ENCODE measurements at places on chromosomes 6 and 20. TPM values are rescaled to one million over a fixed set of nuclear protein-coding genes. Genes with fewer than 3 reads are reported as not detected.

Gene VSX1
- not detected for total RNA-seq

Gene POU3F2
- not detected for total RNA-seq

Gene DYNLT2
- 1.8 TPM for total RNA-seq

Gene KCNK16
- not detected for total RNA-seq

Gene BPIFB1
- not detected for total RNA-seq

Gene SPTLC3
- total RNA-seq: 14.8 TPM

Gene VSTM2L
- 2.5 TPM for total RNA-seq

Gene C2
- total RNA-seq: 18.0 TPM

GRCh38 chr6:54267798-54268197 is 40.4 kb upstream of the TINAG start:
- no peak overlapping the region for H3K4me3 ChIP-seq
- no peak overlapping the region for H3K27ac ChIP-seq
- H3K27me3 ChIP-seq: no peaks in the 10 kb centered on the region
- H3K4me1 ChIP-seq: no peaks in the 10 kb centered on the region
- H3K36me3 ChIP-seq: no peaks in the 10 kb centered on the region
- DNase-seq: no peak

GRCh38 chr20:24806705-24807676 is 142.1 kb upstream of the CST7 start:
- H3K36me3 ChIP-seq: no peaks in the 10 kb centered on the region
- H3K4me1 ChIP-seq: no peaks in the 10 kb centered on the region
- H3K27me3 ChIP-seq: no peaks in the 10 kb centered on the region
- H3K27ac ChIP-seq: no peak overlapping the region

DNA sequence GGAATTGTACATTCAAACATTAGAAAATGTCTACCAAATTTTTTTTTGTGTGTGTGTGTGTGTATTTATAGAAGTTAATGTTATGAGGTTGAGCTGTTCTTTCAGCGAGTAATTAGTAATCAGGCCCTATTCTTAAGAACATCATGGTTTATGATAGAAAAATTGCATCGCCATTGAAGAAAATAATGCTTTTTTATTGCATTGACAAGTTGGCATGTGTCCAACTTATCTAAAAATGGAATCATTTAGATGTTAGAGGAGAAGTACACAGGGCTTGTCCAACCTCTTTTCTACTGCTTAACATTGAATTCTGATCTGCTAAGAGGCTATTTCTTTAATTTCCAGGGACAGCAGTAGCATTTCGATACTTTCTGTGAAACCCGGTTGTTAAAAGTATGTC is 61.6 kb upstream of the ADGRG6 start:
- H3K36me3 ChIP-seq: no peaks in the 10 kb centered on the region
- H3K27ac ChIP-seq: no peak overlapping the region
- H3K4me1 ChIP-seq: no peaks in the 10 kb centered on the region
- no peak overlapping the region for H3K4me3 ChIP-seq
- no peak for DNase-seq
- no peaks in the 10 kb centered on the region for H3K27me3 ChIP-seq

GRCh38 chr6:75089921-75090320 is 115.9 kb downstream of the COL12A1 start:
- peaks cover 28% of the 10 kb centered on the region for H3K4me1 ChIP-seq
- H3K4me3 ChIP-seq: no peak overlapping the region
- H3K27ac ChIP-seq: no peak overlapping the region
- H3K27me3 ChIP-seq: no peaks in the 10 kb centered on the region
- DNase-seq: peak; percentile 63
- H3K36me3 ChIP-seq: peaks cover 90% of the 10 kb centered on the region

DNA sequence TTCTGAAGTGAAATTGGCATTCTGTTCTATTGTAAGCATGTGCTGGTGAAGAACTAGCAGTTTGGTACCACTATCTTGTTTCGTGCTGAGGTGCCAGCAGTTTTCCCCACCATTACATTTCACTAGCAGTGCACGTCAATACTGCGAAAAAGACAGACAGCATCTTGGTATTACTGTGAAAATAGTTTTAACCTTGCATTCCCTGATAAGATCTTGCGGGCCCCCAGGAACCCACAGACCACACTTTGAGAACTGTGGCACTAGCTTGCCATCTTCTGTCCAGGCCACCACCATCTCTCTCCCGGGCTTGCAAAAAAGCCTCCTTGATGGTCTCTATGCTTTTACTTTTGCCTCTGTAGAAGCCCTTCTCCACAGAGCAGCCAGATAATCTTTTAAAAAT is 185.7 kb downstream of the BACH2 start:
- no peak overlapping the region for H3K27ac ChIP-seq
- no peak overlapping the region for H3K4me3 ChIP-seq
- H3K36me3 ChIP-seq: no peaks in the 10 kb centered on the region
- DNase-seq: no peak

DNA sequence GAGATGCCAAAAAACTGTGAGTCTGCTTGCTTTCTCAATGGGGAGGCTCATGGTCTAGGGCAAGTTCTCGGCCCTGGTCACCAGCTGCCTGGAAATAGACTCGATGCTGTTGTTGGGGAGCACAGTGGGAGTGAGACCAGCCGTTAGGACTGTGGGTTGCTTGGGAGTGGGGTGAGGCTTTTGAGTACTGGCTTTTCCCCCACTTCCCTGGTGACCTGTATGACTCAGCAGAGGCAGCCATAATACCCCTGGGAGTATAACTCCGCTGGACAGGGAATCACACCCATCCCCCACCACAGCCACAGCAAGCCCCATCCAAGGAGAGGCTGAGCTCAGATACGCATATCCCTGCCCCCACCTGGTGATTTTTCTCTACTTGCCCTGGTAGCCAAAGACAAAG is 48.9 kb upstream of the OGFRL1 start:
- no peaks in the 10 kb centered on the region for H3K27me3 ChIP-seq
- H3K27ac ChIP-seq: no peak overlapping the region
- no peaks in the 10 kb centered on the region for H3K36me3 ChIP-seq
- H3K4me3 ChIP-seq: no peak overlapping the region
- H3K4me1 ChIP-seq: peaks cover 3% of the 10 kb centered on the region
- no peak for DNase-seq

DNA sequence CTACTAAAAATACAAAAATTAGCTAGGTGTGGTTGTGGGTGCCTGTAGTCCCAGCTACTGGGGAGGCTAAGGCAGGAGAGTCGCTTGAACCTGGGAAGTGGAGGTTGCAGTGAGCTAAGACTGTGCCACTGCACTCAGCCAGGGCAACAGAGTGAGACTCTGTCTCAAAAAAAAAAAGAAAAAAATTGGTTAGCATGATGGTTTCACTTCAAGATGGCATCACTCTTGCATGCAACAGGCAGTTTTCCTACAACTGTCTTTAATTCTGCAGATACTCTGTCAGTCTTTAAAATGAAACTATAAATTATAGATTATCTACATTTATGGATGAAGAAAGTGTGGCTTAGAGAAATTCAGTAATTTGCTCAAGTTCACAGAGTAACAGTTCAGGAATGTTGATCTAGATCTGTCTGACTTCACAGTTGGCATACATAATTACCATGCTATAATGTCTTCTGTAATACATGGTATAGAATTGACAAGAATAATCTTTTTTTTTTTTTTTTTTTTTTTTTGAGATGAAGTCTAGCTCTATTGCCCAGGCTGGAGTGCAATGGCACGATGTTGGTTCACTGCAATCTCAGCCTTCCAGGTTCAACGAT is 27.0 kb downstream of the ITCH start:
- no peak overlapping the region for H3K4me3 ChIP-seq
- no peak for DNase-seq
- H3K27ac ChIP-seq: peak overlapping the region; percentile 64
- peaks cover 30% of the 10 kb centered on the region for H3K36me3 ChIP-seq
- H3K27me3 ChIP-seq: no peaks in the 10 kb centered on the region

- peaks cover 56% of the 10 kb centered on the region for H3K4me1 ChIP-seq
- no peaks in the 10 kb centered on the region for H3K36me3 ChIP-seq
- no peak overlapping the region for H3K4me3 ChIP-seq
- DNase-seq: no peak
- H3K27me3 ChIP-seq: no peaks in the 10 kb centered on the region
Observed at GRCh38 chr6:8080362-8081151, 16.4 kb upstream of the BLOC1S5 start.

GRCh38 chr20:62063315-62063980 is 2.2 kb downstream of the TAF4 start:
- peak; percentile 95 for DNase-seq
- no peaks in the 10 kb centered on the region for H3K36me3 ChIP-seq
- H3K27ac ChIP-seq: no peak overlapping the region
- H3K27me3 ChIP-seq: no peaks in the 10 kb centered on the region
- peak overlapping the region; percentile 66 for H3K4me3 ChIP-seq

GRCh38 chr6:5567352-5567751 is 306.0 kb downstream of the FARS2 start:
- no peaks in the 10 kb centered on the region for H3K36me3 ChIP-seq
- DNase-seq: no peak
- no peaks in the 10 kb centered on the region for H3K4me1 ChIP-seq
- H3K27ac ChIP-seq: no peak overlapping the region
- no peak overlapping the region for H3K4me3 ChIP-seq
- H3K27me3 ChIP-seq: no peaks in the 10 kb centered on the region

GRCh38 chr6:135811644-135812526 is 39.6 kb upstream of the PDE7B start:
- H3K4me3 ChIP-seq: no peak overlapping the region
- H3K36me3 ChIP-seq: no peaks in the 10 kb centered on the region
- H3K27me3 ChIP-seq: no peaks in the 10 kb centered on the region
- H3K27ac ChIP-seq: peak overlapping the region; percentile 5
- peak; percentile 54 for DNase-seq

GRCh38 chr6:163963205-163964120 is 548.9 kb downstream of the QKI start:
- no peaks in the 10 kb centered on the region for H3K27me3 ChIP-seq
- H3K4me1 ChIP-seq: no peaks in the 10 kb centered on the region
- H3K4me3 ChIP-seq: no peak overlapping the region

DNA sequence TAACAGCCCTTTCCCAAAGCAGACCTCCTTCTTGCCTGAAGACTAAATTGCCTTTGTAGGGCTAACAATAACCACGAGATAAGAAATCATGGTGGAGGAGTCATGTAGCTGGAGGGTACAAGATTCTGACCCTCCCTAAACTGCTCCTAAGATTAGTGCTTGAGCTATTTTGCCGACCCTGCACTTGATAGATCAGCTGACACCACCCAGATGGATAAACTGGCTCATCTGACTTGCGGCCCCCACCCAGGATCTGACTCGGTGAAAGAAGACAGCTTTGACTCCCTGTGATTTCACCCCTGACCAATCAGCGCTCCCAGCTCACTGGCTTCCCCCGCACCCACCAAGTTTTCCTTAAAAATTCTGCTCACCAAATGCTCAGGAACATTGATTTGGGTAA is 57.6 kb upstream of the UNC93A start:
- H3K36me3 ChIP-seq: no peaks in the 10 kb centered on the region
- no peak overlapping the region for H3K27ac ChIP-seq
- no peak overlapping the region for H3K4me3 ChIP-seq
- no peaks in the 10 kb centered on the region for H3K27me3 ChIP-seq
- H3K4me1 ChIP-seq: no peaks in the 10 kb centered on the region

DNA sequence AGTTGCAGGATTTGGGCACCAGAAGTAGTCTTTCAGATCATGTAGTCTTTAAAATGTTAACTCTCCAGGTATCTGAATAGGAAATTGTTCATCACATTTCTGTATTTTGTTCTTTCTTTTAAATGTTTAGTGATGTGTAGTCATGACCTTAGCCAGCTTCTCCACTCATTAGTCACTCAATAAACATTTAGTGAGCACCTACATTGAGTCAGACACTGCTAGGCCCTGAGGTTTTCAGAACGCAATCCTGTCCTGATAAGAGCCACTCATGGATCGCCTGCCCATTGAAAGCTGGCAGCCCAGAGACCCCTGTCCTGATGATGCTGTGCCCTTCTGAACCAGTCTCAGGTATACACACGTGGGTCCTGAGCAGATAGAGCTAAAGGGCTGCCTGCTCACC is 163.4 kb upstream of the HEY2 start:
- H3K27me3 ChIP-seq: no peaks in the 10 kb centered on the region
- no peak overlapping the region for H3K4me3 ChIP-seq
- peaks cover 5% of the 10 kb centered on the region for H3K4me1 ChIP-seq
- no peak for DNase-seq
- H3K27ac ChIP-seq: no peak overlapping the region

DNA sequence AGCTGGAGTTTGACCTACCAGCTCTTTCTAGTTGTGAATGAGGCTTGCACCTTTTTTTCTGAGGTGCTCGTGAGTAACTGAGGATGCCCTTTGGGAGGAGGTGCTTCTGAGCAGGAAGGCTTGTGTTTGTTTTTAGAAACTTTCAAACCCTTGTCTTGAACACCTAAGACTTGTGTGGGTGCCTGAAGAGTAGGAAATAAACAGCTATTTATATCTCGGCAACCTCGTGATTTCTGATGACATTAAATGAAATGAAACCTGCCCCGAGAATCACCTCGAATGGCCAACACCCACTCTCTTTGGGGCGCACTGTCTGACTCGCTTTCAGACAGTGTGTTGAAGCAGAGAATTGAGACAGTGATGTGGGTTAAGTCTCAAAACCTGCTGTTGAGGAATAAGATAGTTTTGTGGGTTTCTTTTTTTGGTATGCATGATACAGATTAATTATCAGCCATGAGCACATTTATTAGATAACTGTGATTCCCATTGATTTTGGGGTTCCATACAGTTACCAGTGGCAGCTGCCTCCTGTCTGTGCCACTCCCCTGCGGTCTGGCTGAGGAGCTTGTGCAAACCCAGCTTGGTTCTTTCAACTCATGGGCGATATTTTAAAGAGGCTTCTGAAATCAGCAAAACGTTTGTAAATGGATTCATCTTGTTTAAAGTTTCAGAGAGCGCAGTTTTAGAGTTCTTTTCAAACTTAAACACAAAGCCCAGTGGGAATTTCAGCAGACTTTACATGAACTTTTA is 8.4 kb downstream of the IRF4 start:
- no peaks in the 10 kb centered on the region for H3K36me3 ChIP-seq
- no peak overlapping the region for H3K4me3 ChIP-seq
- H3K27ac ChIP-seq: no peak overlapping the region
- H3K4me1 ChIP-seq: no peaks in the 10 kb centered on the region
- DNase-seq: no peak
